ENCODE measurements at places on chromosomes 1 and 21. TPM values are rescaled to one million over a fixed set of nuclear protein-coding genes. Genes with fewer than 3 reads are reported as not detected.

The S100A8 gene
- total RNA-seq = not detected

The OR2T35 gene
- total RNA-seq = not detected

The UBXN10 gene
- total RNA-seq = not detected

The PGLYRP3 gene
- not detected for total RNA-seq

The MSH4 gene
- not detected for total RNA-seq

The CELA2A gene
- not detected for total RNA-seq

The DEPDC1 gene
- total RNA-seq = 12.2 TPM

The OR2T33 gene
- total RNA-seq = not detected

The ZNF692 gene
- total RNA-seq = 28.2 TPM

The LHX8 gene
- 1.5 TPM for total RNA-seq

The KCTD3 gene
- total RNA-seq = 35.4 TPM

The TEDDM1 gene
- not detected for total RNA-seq

The CASQ1 gene
- not detected for total RNA-seq

The HES3 gene
- total RNA-seq = not detected

The FMO3 gene
- not detected for total RNA-seq

The KDM1A gene
- 71.2 TPM for total RNA-seq

The MYBPH gene
- not detected for total RNA-seq

The PADI4 gene
- not detected for total RNA-seq

The CCDC185 gene
- total RNA-seq = 0.13 TPM

The SPRR2E gene
- total RNA-seq = not detected

The C1orf185 gene
- total RNA-seq = not detected

The SPRR1A gene
- not detected for total RNA-seq

The F5 gene
- 0.08 TPM for total RNA-seq

The DMAP1 gene
- total RNA-seq = 21.1 TPM

The MATN1 gene
- 0.05 TPM for total RNA-seq

The SYT14 gene
- total RNA-seq = 0.11 TPM

The SYTL1 gene
- total RNA-seq = 0.50 TPM

The FCRL2 gene
- not detected for total RNA-seq

The PRAMEF13 gene
- total RNA-seq = not detected

The CYB561D1 gene
- total RNA-seq = 4.0 TPM

The SLC27A3 gene
- 1.2 TPM for total RNA-seq

The TDRD5 gene
- total RNA-seq = not detected

The TMCC2 gene
- 2.8 TPM for total RNA-seq

The C1orf210 gene
- not detected for total RNA-seq

The BMP8A gene
- 0.29 TPM for total RNA-seq

The FAM177B gene
- not detected for total RNA-seq

The SERPINC1 gene
- not detected for total RNA-seq

All from A549 treated with CpdA at 1 μM for 4 hours (cell line).